Activated T-cell treated with anti-CD3 and anti-CD28 coated beads, Interleukin-2, amount 50 U/mL, for 24 hours (primary cell): ENCODE measurements at places on chromosomes 6 and 20.
A peak's percentile ranks its signal among the peaks of the same experiment; 100 is the strongest.

DNA sequence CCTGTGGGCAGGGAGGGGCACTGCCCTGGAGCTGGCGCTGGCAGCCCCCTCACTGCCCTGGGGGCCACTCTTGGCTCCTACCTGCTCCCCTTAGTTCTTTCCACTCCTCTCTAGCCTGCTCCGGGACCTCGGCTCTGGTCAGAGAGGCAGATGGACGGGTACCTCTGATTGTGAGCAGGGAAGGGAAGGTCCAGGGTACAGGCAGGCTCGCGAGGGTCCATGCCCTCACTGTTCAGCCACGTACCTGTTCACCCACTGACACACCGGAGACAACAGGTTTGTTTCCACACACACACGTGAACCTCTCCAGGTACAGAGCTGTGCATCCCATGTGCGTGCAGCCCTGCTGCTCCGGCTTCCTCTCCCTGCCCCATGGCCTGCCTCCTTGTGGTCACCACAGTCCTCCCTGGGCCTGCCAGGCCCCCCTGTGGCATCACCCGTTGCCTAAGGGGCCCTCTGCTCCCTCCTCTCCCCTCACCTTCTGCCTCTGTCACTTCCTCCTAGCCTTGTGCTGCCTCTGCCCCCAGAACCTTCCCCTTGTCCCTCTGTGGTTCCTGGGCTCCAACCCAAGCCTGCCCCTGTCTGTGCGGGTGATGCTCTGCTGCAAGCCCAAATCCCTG lies 2.3 kb downstream of the EMILIN3 start:
- no peak for DNase-seq

- peak; percentile 34 for DNase-seq
Observed at GRCh38 chr20:62735331-62735821, 26.7 kb downstream of the NTSR1 start.

- no peak for DNase-seq
Observed at GRCh38 chr6:56199956-56200355, 47.4 kb downstream of the COL21A1 start.

GRCh38 chr6:167684276-167685104 lies 142.2 kb upstream of the AFDN start:
- no peak for DNase-seq

DNA sequence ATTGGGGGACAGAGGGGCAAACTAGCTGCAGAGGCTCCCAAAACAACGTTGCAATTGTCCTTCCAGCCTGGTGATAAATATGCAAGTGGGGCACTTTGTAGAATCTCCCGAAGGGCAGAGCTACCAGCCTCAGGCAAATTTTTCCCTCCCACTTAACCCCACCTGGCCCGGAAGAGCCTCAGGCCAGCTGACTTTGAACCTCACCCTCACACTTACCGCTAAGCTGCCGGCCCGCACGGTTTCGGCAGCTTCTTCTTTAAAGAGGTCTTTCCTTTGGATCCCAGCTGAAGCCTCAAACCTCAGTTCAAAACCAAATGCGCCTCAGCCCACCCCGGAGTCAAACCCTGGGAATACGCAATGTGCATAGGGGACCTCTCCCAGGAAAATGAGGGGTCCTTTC lies 2.5 kb downstream of the OVOL2 start:
- no peak for DNase-seq

- DNase-seq, result no peak
Observed at GRCh38 chr20:8536262-8536618, 404.2 kb downstream of the PLCB1 start.

DNA sequence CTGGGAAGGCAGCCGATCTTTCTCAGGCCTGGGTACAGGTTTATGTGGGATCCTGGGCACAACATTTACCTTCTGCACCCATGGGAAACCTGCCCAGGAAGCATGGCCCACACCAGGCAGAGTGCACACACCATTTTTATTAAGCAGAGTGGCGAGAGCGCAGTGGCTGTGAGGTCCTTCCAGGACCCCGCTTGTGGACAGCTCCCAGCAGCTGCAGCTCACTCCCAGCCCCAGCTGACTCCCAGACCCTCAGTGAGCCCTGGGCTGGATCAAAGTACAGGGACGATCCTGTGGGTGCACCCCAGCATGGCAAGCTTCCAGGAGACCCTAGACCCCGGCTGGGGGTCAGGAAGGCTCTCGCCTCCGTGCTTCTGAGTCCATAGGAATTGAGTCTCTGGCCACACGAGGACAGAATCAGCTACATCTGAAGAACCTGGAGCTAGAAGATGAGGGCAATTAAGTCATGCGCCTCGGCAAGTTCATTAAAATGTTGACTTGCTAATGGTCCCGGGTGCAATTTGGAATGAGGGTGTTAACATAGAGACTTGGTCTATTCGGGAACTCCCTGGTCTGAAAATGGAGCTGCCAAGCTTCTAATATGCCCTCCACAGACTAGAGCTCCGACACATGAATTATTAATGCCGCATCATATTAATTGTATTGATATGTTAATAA lies 65.4 kb upstream of the SLCO4A1 start:
- DNase-seq, result no peak
